Stimulated activated CD4-positive, alpha-beta T cell treated with anti-CD3 and anti-CD28 coated beads, Interleukin-12 subunit alpha, Interleukin-12 subunit beta, amount 100 ng/mL, for 48 hours (primary cell): ENCODE measurements at places on chromosomes 6 and 20.

DNA sequence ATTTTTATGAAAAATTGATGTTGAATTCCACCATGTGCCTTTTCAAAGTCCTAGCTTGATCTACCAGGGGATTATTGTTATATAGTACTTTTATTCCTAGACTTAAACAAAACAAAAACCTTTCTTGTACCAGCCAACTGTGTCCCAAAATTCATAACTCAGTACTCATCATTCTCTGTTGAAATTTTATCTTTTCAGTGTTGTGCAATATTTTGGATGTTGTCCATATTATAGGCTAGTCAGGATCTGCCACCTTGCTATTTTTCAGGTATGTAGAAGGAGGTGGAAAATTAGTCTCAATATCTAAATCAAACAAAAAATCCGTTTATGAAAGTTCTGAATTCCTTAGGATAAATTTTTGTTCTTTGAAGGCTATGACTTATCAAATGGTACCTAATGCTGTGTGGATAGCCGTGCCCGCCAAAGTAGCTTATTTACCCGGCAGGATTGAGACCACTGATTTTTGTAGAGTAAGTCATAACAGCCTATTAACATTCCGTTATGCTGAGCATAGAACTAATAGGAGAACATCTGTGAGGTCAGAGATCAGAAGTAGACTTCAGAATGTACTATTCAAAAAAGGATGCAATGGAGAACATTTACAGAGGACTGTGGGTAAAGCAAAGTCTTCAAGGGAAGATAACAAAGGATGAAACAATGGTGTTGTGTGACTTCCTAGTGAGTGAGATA, 304.7 kb downstream of the SOX4 start:
- no peak for DNase-seq

DNA sequence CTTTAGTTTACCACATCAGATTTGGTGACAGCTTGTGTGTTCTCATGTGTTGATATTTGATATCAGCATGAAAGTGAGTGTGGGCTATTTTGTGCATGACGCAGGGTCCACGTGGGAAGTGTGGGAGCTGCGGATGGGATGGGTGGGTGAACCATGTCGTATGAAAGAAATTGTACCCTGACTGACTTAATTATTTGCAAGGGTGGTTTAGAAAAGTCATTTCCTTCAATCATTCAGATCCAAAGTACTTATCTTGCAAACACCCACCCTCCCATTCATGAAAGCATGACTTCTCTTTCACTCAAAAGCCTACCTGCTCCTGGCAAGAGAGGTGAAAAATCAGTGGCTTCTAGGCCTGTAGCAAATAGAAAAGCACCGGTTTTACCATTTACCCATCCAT, 91.8 kb upstream of the BACH2 start:
- DNase-seq = no peak

GRCh38 chr20:10371467-10371866, 62.6 kb downstream of the MKKS start:
- no peak for DNase-seq

GRCh38 chr6:16286151-16286522, 47.8 kb downstream of the GMPR start:
- peak; percentile 25 for DNase-seq

GRCh38 chr6:33967966-33968724, 164.3 kb upstream of the MLN start:
- no peak for DNase-seq

GRCh38 chr20:23634985-23635767, 2.6 kb downstream of the CST3 start:
- DNase-seq = no peak

GRCh38 chr20:1363522-1363921, 29.3 kb downstream of the FKBP1A start:
- no peak for DNase-seq

GRCh38 chr6:45709781-45710220, 305.9 kb downstream of the CLIC5 start:
- DNase-seq = peak; percentile 55

- no peak for DNase-seq
Measured at GRCh38 chr6:139473731-139474130, 99.3 kb upstream of the CITED2 start.

DNA sequence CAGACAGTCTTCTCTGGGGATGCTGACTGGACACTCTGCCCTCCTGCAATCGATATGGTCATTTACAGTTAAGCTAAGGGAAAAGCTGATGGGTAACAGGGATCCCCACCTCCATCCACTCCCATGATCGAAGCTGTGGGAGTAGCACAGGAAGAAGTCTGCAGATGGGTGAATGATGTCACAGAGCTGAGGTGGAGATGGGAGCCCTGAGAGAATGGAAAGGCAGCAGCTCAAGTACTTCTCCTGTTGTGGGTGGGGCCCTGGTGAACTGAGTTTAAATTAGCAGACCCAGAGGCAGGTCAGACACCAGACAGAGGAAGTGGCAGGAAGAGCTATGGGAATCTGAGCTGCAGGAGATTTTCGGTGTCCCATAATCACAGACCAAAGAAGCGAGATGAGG, 29.0 kb downstream of the HDGFL1 start:
- DNase-seq = no peak

DNA sequence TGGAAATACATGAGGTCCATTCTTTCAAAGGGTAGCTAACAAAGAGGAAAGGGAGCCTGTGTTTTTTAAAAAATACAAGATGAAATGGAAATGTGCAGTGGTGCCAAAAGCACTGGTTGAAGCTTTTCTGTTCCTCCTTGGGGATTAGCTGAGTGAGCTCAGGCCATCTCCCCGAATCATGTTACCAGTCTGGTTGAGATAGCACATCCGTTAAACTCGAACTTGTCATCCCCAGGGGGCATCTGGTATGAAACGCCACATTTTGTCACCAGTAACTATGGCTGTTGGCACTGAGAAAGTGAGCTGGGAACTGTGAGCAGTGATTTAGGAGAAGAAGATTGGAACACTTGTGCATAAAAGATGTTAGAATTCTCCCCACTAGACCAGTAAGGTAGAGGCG, 196.2 kb downstream of the SAMD5 start:
- DNase-seq = no peak

DNA sequence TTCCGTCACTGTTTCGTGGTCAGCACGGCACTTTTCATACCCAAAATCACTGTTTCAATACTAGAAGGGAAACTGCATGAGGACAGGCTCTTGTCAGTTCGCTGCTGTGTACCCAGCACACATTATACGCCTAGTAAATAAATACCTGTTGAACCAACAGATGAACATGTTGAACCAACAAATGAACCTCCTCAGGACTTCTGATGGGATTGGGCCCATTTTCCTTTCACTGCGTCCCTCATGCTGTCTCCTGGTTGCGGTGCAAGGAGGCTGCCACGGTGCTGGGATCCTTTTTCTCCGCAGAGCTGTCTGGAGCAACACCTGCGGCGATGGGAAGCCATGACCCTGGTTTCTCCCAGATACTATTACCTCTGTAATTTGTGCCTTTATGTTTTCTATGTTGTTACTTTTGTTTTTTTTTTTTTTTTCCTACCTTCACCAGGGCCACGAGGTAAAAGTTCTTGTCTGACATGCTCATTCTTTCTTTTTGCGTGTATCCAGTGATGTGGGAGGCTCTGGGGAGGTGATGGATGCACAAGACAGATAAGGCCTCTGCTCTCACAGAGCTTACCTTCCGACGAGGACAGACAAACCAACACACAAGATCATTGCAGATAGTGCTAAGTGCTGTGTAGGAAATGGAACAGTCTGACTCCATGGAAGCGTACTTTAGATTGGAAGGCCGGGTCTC, 1.1 kb downstream of the VAPB start:
- no peak for DNase-seq

DNA sequence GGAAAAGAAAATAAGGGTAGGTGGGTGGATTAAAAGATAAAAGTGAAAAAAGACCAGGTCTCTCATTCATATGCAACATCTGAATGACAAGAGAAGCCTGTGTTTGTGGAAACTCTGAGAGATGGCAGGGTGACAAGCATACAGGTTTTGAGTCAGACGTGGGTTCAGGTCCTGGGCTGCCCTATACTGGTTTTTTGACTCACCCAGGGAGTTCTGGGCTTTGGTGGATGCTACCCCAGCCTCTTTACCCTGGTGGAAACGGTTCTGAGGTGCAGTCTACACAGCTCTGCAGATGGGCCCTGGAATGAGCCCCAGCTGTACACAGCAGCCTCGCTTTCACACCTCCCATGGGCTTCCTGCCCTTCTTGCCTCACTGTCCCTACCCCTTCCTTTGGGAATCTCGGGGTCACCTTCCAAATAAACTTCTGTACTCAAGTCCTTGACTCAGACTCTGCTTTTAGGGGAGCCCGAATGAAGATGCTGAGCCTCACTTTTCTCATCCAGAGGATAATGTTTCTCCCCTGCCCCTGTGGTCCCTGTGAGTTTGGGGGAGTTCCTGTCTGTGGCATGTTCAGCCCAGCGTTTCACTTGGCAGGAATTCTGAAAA, 77.7 kb upstream of the CLDN20 start:
- DNase-seq = peak; percentile 60

- no peak for DNase-seq
Measured at GRCh38 chr6:154605178-154605881, 94.8 kb upstream of the CNKSR3 start.

DNA sequence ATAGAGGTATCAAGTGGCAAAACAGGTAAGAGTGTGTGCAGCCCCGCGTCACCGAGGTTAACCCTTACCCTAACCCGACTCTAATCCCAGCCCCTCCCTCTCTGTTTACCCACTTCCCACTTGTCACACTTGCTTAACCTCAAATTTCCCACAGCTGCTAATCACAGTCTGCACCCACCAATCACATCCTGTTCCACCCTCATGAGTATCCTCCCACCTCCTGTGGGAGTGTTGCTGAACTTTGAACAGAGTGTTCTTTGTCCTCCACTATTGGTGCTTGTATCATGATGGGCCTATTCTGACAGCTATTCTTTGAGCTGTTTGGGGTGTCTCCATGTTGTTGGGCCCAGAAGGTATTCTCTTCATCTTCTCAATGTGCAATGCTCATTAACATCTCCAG, 487.8 kb downstream of the PTPRT start:
- no peak for DNase-seq

GRCh38 chr6:33800248-33800969, 3.4 kb downstream of the MLN start:
- no peak for DNase-seq

- DNase-seq = no peak
Measured at GRCh38 chr6:166277892-166278578, 30.2 kb downstream of the PRR18 start.

GRCh38 chr20:25538838-25539665, 46.3 kb downstream of the NINL start:
- DNase-seq = no peak

- DNase-seq = no peak
Measured at GRCh38 chr6:72328775-72329174, 293.1 kb upstream of the KCNQ5 start.

DNA sequence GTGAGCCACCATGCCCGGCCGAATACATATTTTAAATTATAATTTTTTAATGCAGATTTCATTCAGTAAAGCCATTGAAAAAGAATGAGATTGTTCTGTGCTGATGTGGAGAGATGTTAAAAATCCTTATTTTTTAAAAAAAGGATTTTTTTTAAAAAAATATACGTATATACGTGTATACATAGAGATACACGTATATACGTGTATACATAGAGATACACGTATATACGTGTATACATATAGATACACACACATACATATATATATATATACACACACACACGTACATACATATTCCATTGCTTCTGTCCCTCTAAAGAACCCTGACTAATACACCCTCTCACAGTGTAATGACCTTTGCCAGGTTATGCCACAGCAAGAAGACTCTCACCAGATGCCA, 23.8 kb upstream of the TBC1D7 start:
- no peak for DNase-seq

GRCh38 chr6:22221630-22222029, 75.2 kb downstream of the PRL start:
- no peak for DNase-seq

GRCh38 chr6:14440940-14441781, 323.6 kb downstream of the CD83 start:
- no peak for DNase-seq
